ENCODE measurements at places on chromosomes 7 and 10. TPM values are rescaled to one million over a fixed set of nuclear protein-coding genes. Genes with fewer than 3 reads are reported as not detected.

Gene ZNF862
- 11.1 TPM for total RNA-seq

Gene PANK1
- 3.5 TPM for total RNA-seq

Gene ASB10
- total RNA-seq, result not detected

Gene GATAD1
- total RNA-seq, result 19.4 TPM

Gene SLC18A3
- total RNA-seq, result not detected

Gene HERPUD2
- total RNA-seq, result 29.2 TPM

Gene BICC1
- not detected for total RNA-seq

Gene WEE2
- not detected for total RNA-seq

Gene ZNF804B
- total RNA-seq, result not detected

Gene NFE2L3
- 62.1 TPM for total RNA-seq

Gene AEBP1
- 14.0 TPM for total RNA-seq
